ENCODE measurements at places on chromosomes 7 and 10.

- DNase-seq: no peak
Measured at GRCh38 chr10:119391440-119392251, 150.9 kb downstream of the RGS10 start.

- no peak for DNase-seq
Measured at GRCh38 chr10:31090894-31091607, 59.4 kb upstream of the ZNF438 start.

GRCh38 chr10:13349463-13350274, 1.6 kb upstream of the SEPHS1 start:
- no peak for DNase-seq

- peak; percentile 6 for DNase-seq
Measured at GRCh38 chr7:127107601-127108007, 145.1 kb downstream of the GRM8 start.

DNA sequence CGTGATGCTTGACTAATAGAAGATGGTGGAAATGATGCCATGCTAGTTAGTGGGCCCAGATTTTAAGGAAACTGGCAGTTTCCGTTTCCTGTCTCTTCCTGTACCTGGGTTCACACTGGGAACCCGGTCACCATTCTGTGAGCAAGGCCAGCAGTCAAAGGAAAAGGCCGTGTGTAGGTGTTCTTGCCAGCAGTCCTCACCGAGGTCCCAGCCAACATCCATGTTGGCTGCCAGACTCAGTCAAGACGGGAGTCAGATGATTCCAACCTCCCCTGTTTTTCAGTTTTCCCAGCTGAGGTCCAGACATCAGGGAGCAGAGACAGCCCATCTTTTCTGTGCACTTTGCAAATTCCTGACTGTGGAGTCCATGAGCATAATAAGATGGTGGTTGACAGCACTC, 15.2 kb upstream of the PILRB start:
- no peak for DNase-seq

DNA sequence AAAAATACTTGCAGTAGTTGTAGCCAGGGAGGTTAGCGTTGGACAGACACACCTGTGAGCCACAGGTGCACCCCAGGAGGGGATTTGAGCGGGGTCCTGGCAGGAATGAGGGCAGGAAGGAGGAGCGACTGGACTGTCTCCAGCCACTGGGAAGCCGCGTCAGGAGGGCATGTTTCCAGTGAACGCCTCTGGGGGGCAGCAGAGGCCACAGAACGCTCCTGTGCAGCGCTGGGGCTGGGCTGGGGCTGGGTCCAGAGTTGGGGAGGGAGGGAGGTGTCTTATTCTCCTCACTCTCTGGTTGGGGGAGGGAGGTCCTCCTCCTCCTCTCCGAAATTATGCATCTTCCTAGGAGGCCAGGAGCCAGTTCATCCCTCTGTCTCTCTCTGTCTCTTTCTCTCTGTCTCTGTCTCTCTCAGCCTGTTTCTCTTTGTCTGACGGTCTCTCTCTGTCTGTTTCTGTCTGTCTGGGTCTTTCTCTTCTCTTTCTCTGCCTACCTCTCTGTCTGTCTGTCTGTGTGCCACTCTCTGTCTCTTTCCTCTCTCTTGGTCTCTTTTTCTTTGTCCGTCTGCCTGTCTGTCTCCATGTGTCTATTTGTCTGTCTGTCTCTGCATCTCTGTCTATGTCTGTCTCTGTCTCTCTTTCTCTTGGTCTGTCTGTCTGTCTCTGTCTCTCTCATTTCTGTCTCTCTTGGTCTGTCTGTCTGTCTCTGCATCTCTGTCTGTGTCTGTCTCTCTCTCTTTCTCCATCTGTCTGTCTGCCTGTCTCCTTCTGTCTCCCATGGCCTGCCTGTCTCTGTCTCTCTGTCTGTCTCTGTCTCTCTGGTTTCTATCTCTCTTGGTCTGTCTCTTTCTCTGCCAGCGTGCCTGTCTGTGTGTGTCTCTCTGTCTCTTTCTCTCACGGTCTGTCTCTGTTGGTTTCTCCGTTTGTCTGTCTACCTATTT, 9.9 kb upstream of the PSMG3 start:
- DNase-seq: peak; percentile 68

- no peak for DNase-seq
Measured at GRCh38 chr7:92831716-92832533, 4.4 kb downstream of the CDK6 start.

DNA sequence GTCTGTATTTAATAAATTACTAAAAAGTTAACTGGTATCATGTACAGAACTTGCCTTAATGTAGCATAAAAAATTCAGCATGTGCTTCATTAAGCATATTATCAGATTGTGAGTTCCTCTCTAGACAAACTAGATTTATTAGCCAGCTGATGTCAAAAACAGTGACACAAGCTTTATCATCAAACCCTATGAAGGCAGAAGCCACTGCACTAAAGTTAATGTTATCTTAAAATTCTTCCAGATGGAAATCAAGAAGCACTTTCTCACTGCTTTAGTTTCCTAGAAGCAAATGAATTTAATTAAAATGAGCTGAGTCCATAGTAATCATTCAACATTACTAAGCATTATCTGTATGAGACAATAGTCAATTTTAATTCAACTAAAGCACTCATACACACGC, 96.4 kb downstream of the ARHGAP12 start:
- no peak for DNase-seq

DNA sequence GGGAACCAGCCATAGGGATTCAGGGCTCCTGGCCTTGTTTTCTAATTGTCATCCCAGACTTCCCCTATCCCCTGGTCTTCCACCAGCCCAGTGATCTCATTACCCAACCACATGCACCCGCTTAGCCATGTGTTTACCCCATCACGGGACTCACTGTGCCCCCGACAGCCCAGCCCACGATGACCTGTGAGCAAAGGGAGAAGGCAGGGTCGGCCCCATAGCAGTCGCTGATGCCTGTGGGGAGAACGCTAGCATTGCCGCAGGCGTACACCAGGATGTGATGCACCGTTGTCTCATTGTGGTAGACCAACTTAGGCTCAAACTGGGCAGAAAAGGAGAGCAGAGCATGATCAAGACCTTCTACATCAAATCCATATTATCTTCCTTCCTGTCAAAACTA, 14.0 kb downstream of the PRSS58 start:
- DNase-seq: no peak

GRCh38 chr7:102860351-102860811, 52.4 kb upstream of the LRRC17 start:
- DNase-seq: no peak

Data from stimulated activated CD4-positive, alpha-beta T cell treated with anti-CD3 and anti-CD28 coated beads, TNF-alpha, amount 100 ng/mL, for 24 hours (primary cell).